Hepatocyte (in vitro differentiated cells): ENCODE measurements at places on chromosomes 11 and 22. TPM values are rescaled to one million over a fixed set of nuclear protein-coding genes. Genes with fewer than 3 reads are reported as not detected.

DNA sequence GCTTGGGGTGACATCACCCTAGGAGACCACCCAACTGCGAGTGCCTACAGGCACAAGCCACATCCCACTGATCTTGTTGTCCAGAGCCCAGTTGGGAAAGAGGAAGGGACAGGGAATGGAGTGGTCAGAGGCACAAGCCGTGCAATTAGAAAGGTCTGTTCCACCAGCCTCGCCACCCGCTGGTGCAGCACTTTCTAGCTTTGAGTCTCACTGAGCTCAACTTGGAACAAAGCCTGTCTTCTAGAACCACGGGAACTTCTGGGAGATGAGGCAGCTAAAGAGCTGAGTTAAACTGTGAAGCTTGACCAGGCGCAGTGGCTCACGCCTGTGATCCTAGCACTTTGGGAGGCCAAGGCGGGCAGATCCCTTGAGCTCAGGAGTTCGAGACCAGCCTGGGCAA, 29.3 kb downstream of the TPBGL start:
- DNase-seq, result no peak

GRCh38 chr22:28882878-28883656, at the start of gene ZNRF3:
Gene ZNRF3 (plus strand): TSS chr22:28883572. CDS start chr22:28883767, 195 bp downstream.
- DNase-seq, result peak; percentile 99

DNA sequence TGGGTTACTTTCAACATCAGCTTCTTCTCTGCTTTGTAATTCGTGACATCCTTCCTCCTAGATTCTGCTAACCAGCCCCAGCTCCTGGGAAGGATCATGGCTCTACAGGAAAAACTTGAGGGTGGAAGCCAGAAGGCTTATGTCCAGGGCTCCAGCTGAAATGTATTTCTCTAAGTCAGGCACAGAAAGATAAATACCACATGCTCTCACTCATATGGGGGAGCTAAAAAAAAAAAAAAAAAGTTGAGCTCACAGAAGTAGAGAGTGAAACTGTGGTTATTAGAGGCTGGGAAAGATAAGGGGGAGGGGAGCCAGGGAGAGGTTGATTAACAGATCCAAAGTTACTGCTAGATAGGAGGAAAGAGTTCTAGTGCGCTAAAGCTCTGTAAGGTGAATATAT, 74.9 kb downstream of the DSCAML1 start:
- DNase-seq, result peak; percentile 23

GRCh38 chr11:128161436-128161835, 425.9 kb downstream of the ETS1 start:
- DNase-seq, result no peak

GRCh38 chr11:44112091-44112821, 16.8 kb downstream of the EXT2 start:
- peak; percentile 55 for DNase-seq

DNA sequence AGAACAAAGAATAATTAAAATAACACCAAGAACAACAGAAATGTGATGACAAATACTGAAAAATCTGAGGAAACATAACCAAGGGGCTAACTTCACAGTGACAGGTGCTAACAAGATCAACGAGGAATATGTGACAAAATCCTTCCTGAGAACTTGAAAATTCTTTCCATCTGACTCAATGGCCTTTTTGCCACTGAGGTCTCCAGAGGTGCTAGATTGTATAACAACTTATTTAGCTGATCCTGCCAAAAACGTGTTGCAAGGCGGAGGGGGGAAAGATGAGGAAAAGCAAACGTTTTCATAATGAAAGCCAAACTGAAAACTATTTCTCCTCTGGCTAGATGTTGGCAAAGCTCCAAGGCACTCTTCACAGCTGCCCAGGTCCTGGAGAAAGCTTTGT, 364.5 kb downstream of the NTM start:
- no peak for DNase-seq

DNA sequence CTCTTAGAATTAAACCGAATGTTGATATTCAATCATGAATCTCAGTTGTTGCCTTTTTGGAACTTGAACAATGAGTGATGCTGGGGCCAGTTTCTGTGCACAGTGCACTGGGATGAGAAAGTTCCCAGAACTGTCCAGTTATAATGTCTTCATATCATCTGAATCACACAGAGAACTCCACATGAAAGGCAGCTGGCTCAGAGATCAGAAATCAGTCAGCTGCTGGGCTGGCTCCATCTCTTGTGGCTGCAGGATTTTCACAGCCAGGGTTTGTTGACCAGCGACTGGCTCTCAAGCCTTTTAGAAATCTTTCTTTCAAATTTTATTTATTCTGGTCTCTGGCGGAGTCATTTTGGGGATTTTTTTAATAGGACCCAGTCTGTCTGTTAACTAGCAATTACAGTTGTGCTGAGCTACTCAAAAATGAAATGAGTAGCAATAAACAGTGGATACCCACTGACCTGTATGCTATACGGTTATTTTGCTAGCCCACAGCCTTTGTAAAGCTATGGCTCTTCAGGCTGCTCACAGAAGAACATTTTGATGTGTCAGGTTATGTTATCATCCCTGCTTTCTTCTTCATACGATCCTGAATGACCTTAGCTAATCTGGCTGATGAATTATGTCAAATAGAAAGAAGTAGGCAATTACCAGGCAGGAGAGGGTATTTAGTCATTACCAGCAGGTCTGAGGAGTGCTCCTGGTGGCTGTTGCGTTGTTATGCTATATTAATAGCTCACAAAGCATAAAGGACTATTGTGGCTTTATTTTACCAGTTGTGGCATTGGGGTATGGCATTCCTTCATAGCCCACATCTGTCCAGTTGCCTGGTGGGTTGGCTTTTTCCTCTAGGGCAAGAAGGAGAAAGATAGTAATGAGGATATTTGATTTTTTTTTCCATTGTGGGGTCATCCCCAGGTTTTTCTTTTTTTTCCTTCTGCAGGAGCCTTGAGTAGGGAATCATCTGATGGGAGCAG, 3.6 kb downstream of the FAT3 start:
- DNase-seq, result no peak

- DNase-seq, result no peak
These were observed 14.5 kb upstream of the MMP20 start for GRCh38 chr11:102639656-102640055.

- DNase-seq, result no peak
These were observed 614.5 kb downstream of the ETS1 start for GRCh38 chr11:127972816-127973215.

DNA sequence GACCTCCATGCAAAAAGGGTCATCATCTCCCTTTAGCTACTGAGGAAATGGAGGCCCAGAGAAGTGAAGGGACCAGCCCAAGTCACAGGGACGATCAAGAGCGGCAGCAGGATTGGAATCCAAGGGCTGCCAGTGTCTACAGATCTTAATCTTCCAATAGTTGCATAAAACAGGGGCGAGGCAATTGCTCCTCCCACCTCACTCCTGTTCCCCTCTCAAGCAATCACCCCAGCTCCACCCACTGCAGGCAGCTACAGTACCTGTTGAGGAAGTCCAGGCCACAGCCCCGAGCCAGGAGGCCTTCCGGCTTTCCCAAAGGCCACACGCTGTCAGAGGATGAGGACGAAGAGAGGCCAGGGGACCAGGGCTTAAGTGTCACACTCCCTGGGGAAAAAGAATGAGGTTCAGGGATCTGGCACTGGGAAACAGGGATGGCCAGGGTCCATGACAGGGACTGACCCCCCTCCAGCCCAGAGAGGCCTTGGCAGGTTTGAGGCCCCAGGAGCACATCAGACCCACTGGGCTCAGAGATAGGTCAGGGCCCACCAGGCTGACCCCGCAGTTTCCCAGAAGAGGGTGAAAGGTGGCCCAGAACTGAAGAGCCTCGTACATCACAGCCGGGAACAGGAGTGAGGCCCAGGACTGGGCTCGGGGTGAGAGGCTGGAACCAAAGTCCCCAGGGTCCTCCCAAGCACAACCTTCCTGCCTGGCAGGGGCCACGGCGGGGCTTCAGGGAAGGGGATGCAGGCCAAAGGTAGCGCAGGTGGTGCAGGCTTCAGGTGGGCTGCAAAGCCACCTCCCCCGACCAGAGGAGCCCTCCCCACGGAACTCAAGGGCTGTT, 16.4 kb upstream of the MFNG start:
- peak; percentile 91 for DNase-seq

DNA sequence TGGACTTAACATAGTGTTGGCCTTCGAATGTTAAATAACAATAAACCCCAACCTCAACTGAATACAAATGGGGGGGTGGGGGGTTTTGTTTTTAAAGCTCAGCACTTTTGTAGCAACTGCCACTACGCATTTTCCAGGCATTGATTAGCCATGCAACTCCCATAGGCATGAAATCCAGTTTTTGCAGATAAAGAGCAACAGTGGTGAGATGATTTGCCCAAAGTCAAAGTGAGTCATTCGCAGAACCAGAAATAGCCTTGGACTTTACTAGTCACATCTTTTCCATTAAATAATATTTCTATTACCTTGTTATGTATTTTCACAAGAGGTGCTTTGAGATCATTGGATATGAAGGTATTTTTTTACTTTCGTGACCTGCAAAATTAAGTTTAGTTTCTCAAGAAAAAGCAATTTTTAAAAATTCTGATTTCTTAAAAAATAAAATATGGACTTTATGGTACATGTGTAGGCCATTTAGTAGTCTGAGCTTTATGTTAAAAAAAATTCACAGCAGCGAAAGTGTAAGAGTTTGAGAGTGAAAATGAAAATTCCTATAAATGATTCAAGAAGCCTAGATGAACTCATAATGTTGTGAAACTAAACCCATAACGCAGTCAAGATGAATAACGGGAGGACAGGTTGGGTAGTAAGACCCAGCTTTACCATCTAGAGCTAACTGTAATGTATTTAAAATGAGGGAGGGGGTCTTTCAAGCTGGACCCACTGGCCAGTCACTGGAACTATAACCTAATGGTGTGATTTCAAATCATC, 1.9 kb upstream of the PHF21A start:
- peak; percentile 40 for DNase-seq

GRCh38 chr11:76803023-76803422, 19.9 kb downstream of the TSKU start:
- no peak for DNase-seq

- DNase-seq, result peak; percentile 23
These were observed 72.9 kb downstream of the CSNK2A3 start for GRCh38 chr11:11279956-11280689.

DNA sequence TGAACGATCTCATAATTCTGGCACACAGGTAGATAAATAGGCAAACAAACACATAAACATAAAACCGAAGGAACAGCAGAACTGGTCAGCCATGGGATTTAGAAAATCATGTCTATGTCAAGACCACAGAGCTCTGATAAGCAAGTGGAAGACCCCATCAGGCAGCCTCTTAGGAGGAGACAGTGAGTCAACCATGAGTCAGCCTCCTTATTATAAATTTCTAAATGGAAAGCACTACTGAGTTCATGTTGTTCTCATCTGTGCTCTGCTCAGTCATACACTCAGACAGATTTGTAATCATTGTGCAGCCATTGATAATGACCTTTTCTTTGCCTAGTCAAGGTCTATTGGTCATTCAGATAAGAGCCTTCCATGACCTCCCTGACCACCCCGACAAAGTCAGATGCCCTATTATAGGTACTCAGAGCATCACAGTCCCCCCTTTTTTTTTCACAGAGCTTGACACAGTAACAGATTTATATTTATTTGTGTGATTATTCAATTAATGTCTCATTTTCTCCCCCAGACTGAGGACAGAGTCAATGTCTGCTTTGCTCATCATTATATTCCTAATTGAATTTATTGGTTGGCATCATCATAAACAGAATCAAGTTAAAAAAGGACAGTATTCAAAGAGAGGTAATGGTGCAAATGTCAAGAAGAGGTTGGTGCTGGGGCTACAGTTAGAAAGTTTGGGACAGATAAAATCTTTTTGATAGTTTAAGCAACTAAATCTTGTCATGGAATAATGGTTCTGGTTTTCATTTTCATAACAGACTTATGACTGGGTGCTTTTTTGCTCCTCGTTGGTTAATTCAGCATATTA, 579.7 kb upstream of the CCDC90B start:
- DNase-seq, result no peak

DNA sequence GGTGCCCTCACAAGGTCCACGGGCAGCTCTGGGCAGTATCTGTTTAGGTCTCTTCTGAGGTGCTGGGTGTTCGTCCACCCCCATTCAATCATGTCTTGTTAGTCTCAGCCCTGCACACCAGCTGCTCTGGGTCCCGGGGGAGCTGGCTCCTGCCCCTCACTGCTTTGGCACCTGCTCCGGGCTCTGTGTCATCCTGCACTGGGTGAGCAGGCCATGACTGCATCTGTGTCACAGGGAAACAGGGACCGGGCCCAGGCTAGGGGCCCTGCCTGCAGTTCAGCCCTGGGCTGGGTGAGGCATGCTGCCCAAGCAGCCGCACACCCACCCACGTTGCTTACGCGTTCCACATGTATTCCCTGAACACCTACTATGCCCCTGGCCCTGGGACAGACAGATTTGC, 43.9 kb downstream of the ELFN2 start:
- DNase-seq, result no peak

- no peak for DNase-seq
These were observed 20.9 kb downstream of the EMSY start for GRCh38 chr11:76465701-76466100.

- DNase-seq, result peak; percentile 32
These were observed 27.3 kb downstream of the FAM118A start for GRCh38 chr22:45336971-45337431.

- no peak for DNase-seq
These were observed 5.9 kb downstream of the DBX1 start for GRCh38 chr11:20154381-20154780.

DNA sequence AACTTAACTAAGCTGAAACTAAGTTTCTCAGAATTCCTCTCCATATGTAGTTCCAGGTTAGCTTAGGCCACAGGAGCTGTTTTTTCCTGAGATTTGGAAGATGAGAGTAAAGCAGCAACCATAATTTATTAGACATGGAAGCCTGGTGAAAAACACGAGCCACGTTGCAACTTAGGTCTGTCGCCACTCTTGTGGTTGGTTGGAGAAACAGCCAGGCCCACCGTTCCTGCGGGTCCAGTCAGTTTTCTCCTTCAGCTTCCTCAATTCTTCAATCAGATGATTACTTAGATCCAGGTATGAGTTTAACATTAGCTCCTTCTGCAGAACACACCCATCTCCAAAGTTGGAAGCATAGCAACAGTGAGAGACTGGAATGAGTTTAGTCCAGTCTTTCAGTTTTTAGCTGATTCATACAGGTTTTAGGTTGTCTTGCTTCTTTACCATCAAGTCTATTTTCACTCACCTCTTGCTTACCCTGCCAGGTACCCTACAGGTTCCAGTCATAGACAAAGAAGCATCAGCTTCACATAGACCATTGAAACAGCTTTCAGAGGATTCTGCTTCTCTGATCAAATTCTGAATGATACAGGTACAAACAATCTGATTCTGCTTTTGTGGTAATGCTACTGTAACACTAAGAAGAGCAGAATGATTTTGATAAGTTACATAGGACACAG, 18.6 kb downstream of the CASP12 start:
- no peak for DNase-seq

- peak; percentile 28 for DNase-seq
These were observed 5.2 kb downstream of the SLC25A1 start for GRCh38 chr22:19173047-19174035.

The NXPE1 gene
- polyA plus RNA-seq, result 0.61 TPM in 1 of 2 replicates, not detected in the other

The MMP12 gene
- 0.16 and 0.60 TPM in 2 replicates for polyA plus RNA-seq

The ALDH3B1 gene
- polyA plus RNA-seq, result 15.7 and 16.9 TPM in 2 replicates

The LDHAL6A gene
- polyA plus RNA-seq, result 0.06 TPM in 1 of 2 replicates, not detected in the other

The CST6 gene
- polyA plus RNA-seq, result 9.4 and 17.6 TPM in 2 replicates

The SYT12 gene
- polyA plus RNA-seq, result 0.50 and 1.8 TPM in 2 replicates

The TPP1 gene
- 170 and 185 TPM in 2 replicates for polyA plus RNA-seq

The CDKN1C gene
- 526 and 563 TPM in 2 replicates for polyA plus RNA-seq

The TMEM86A gene
- polyA plus RNA-seq, result 5.0 and 5.2 TPM in 2 replicates

The PLEKHB1 gene
- 14.3 and 14.8 TPM in 2 replicates for polyA plus RNA-seq

The THAP12 gene
- 21.0 and 21.5 TPM in 2 replicates for polyA plus RNA-seq

The P2RY2 gene
- polyA plus RNA-seq, result 1.8 and 2.5 TPM in 2 replicates
